ENCODE measurements at places on chromosomes 16 and 17. TPM values are rescaled to one million over a fixed set of nuclear protein-coding genes. Genes with fewer than 3 reads are reported as not detected.

DNA sequence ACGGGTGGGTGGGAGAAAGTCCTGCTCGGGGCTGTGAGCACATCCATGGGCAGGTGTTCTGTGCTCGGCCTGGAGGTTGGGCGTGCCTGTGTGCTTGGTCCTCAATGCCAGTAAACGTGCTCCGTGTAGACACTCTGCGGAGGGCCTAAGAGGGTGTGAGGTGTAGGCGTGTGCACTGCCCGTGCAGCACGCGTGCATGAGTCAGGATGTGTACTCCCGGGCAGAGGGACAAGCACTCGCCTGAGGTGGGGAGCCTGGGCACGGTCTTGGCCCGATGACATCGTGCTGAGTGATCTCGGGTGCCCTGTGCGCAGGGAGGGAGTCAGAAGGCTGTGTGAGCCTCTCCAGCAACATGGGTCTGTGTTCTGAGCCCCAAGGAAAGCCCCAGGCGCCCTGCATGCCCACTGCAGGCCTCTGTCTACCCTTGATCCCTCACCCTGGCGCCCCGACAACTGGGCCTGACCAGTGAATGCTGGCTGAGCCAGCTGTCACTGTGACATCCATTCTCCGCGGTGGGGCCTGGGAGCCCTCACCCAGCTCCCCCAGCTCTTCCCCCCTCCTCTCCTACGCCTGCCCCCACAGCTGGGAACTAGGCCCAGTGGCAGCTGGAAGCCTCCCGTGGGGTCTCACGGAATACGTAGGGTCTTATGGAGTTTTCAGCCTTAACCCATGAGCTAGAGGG is 23.5 kb upstream of the NXPH3 start:
- no peaks in the 10 kb centered on the region for H3K36me3 ChIP-seq
- no peaks in the 10 kb centered on the region for H3K27me3 ChIP-seq
- H3K4me3 ChIP-seq, result no peak overlapping the region
- no peak for DNase-seq

DNA sequence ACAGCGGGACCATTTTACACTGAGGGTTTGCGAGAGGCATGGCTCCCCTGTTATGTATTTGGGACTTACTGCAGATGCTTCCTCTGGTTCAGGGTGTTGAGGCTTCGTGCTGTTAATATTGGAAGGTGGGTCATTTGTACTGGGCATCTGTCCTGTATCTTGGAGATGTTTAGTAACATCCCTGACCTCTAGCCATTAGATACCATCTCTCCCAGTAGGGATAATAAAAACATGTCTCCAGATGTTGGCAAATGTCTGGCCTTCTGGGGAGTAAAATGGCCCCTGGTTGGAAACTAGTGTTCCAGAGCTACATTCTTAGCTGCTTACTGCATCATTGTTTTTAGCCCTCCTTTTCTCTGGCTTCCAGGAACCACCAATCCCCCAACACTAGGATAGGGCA is 388.0 kb downstream of the WWOX start:
- H3K4me1 ChIP-seq, result no peaks in the 10 kb centered on the region
- no peak overlapping the region for H3K4me3 ChIP-seq
- H3K27ac ChIP-seq, result no peak overlapping the region
- DNase-seq, result no peak
- no peaks in the 10 kb centered on the region for H3K36me3 ChIP-seq

Gene ERCC4
- 10.9 TPM for total RNA-seq

Gene VWA3A
- total RNA-seq, result 12.3 TPM

Gene SDR42E2
- 0.24 TPM for total RNA-seq

DNA sequence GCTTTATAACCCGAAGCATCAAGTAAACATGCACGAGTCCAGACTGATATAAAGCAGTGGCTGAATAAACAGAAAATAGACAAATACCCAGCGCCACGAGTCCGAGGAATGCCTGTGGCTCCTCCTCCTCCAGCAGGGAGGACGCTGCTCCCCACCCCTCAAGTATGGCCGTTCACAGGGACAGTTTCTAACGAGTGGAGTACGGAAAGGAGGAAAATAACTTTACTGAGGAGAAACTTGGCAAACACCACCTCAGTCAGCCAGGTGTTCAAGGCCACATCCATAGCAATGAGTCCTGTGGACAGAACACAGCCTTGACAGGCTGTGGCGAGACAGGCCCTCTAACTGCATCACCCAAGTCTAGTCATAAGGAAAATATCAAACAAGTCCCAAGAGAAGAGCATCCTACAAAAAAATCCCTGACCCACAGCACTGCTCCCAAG is 9.2 kb downstream of the ZDHHC7 start:
- peak overlapping the region; percentile 81 for H3K27ac ChIP-seq
- H3K36me3 ChIP-seq, result no peaks in the 10 kb centered on the region
- DNase-seq, result peak; percentile 28

GRCh38 chr16:68382296-68382718 is 66.0 kb downstream of the SMPD3 start:
- peak; percentile 38 for DNase-seq
- no peak overlapping the region for H3K4me3 ChIP-seq
- no peaks in the 10 kb centered on the region for H3K4me1 ChIP-seq
- no peaks in the 10 kb centered on the region for H3K27me3 ChIP-seq
- no peaks in the 10 kb centered on the region for H3K36me3 ChIP-seq

Measured in lower lobe of right lung (tissue), 2 donors.